ENCODE measurements at places on chromosomes 12 and 14.

DNA sequence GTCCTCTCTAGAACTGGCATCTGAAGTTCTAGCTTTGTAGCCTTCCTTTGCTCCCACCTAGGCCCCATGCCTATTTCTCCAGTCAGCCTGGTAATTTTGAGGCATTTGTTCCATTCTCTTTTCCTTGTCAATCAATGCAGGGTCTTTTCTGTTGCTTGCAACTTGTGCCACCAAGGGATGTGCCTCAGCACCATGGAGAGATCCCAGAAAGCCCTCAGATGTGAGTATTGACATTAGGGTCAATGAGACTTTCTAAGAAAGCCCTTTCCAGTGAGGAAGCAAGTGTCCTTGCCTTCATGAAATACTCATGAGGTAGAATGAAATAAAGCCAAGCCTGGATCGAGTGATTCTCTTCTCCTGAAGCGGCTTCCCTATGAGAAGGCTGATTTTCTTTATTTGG, 213.9 kb downstream of the SLC15A4 start:
- no peak for DNase-seq

DNA sequence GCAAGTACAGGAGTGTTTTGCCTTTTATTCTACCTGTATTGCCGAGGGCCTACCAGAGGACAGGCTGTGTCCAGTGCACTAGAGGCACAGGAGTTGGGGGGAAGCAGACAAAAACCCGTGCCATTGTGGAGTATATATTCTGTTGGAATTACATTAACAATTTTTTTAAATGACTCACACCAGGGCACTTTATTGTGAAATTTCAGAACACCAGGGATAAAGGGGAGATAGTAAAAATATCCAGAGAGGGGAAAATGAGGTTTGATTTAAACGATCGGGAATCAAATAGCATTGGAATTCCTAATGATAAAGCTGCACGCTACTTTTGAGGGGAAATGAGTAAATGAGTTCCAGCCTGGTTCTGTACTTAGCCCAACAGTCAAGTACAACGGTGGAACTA, 123.2 kb downstream of the PELI2 start:
- no peak for DNase-seq

DNA sequence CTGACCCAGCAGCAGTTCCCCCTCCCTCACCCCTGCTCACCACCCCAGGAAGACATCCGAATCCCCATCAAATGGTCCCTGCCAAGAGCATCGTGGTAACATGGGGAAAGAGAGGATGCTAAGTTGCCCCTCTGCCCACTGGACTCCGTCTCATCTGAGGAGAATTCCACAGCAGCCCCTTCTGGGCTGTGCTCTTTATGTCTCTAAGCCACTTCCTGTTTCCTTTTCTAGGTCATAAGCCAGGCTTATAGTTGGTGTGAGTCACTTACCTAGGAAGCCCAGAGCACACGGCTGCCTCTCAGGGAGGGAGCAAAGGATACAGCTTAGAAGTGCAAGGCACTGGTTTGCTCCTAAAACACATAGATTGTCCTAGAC, 76.0 kb downstream of the VCPKMT start:
- no peak for DNase-seq

DNA sequence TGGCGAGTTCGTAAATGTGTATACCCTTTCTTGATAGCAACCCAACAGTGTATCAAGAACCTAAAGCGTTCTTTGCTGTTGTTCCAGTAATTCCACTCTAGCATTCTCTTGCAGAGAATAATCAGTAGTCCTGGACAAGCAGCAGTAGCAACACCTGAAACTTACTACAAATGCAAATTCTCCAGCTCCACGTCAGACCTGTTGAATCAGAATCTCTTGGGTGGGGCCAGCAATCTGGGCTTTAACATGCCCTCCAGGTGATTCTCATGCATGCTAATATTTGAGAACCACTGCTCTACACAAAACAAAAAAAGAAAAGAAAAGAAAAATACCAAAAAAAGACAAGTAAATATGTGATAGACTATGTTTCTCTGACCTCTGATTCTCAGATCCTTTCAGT, 10.1 kb downstream of the PTGDR start:
- DNase-seq = no peak

GRCh38 chr12:32353540-32353939, 45.8 kb upstream of the FGD4 start:
- no peak for DNase-seq
